Stimulated activated CD8-positive, alpha-beta memory T cell treated with anti-CD3 and anti-CD28 coated beads, Interleukin-15, amount 100 ng/mL, for 48 hours (primary cell): ENCODE measurements at places on chromosomes 12 and 14.

DNA sequence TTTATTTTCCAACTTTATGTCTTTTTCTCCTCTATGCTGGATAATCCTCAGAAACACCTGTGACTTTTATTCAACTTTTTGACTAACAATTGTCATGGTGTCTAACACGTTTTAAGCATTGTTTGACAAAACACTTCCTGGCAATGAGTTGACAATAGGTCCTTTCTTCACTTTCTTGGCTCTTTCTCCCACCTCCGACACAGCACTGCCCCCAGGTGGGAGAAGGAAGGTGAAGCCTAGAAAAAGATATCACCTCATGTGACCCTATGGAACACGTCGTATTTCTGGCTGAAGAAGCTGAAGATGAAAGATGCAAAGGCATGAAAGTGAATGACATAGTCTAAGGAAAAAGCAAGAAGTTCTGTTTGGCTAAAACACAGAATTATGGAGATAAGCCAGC lies 430.0 kb downstream of the ETNK1 start:
- DNase-seq: no peak

- no peak for DNase-seq
These were observed 24.8 kb upstream of the PLEKHG6 start for GRCh38 chr12:6285532-6286306.

GRCh38 chr14:58239244-58240195 lies 5.1 kb upstream of the PSMA3 start:
- peak; percentile 50 for DNase-seq

- DNase-seq: no peak
These were observed 54.2 kb downstream of the IFNG-AS1 start for GRCh38 chr12:68043435-68043834.

DNA sequence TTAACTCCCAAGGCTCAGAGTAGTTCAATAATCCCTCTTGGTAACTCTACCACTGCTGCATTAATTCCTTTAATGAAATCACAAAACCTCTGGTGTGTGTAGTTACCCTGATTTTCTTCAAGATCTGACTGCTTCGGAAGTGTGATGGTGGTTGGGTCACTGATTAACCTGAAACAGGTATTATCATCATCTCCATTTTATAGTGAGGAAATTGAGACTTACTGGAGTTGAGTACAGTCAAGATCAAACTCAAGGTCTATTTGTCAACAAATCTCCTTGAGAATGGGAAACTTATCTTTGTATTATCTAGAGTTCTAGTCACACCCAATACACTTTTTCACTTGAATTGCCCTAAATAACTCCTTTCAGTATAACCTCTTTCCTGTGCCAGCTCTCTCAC lies 233.5 kb downstream of the BTG1 start:
- DNase-seq: no peak

GRCh38 chr12:41980390-41980789 lies 164.3 kb downstream of the GXYLT1 start:
- no peak for DNase-seq

- DNase-seq: no peak
These were observed at the start of gene CHGA for GRCh38 chr14:92922883-92923743. Gene CHGA (plus strand): TSS chr14:92923150. CDS start chr14:92923360, 210 bp downstream.
